Umbilical cord (tissue), 2 donors: ENCODE measurements at places on chromosomes 2 and 18. TPM values are rescaled to one million over a fixed set of nuclear protein-coding genes. Genes with fewer than 3 reads are reported as not detected.

Gene CCDC85A
- 8.4 TPM for total RNA-seq

Gene RIT2
- total RNA-seq, result not detected

Gene REEP1
- total RNA-seq, result 4.1 TPM

Gene DSC2
- total RNA-seq, result 27.7 TPM

Gene SYT4
- 1.9 TPM for total RNA-seq

Gene CROCC2
- 3.1 TPM for total RNA-seq

Gene SLC4A3
- 1.7 TPM for total RNA-seq

Gene DPYSL5
- total RNA-seq, result 0.72 TPM

Gene DAPL1
- total RNA-seq, result not detected

Gene NCK2
- 42.4 TPM for total RNA-seq

Gene CDCA7
- 2.2 TPM for total RNA-seq

Gene PPP1R1C
- total RNA-seq, result 23.4 TPM

Gene FN1
- 3,252 TPM for total RNA-seq

Gene FKBP1B
- not detected for total RNA-seq

Gene RGPD4
- 2.2 TPM for total RNA-seq

Gene INO80C
- 13.7 TPM for total RNA-seq

Gene DTNA
- total RNA-seq, result 82.8 TPM

Gene ANKRD62
- total RNA-seq, result 1.9 TPM

Gene MPP4
- 3.6 TPM for total RNA-seq

Gene OST4
- 441 TPM for total RNA-seq

Gene ANKRD30BL
- 1.7 TPM for total RNA-seq

Gene ALPI
- 2.9 TPM for total RNA-seq

Gene OTOS
- total RNA-seq, result not detected

Gene SFT2D3
- 7.0 TPM for total RNA-seq

Gene SERPINB13
- 8.7 TPM for total RNA-seq

Gene PLEKHH2
- total RNA-seq, result 79.4 TPM

Gene RBM45
- total RNA-seq, result 38.5 TPM

Gene SERPINB4
- total RNA-seq, result 4.1 TPM

Gene C2orf78
- total RNA-seq, result 1.7 TPM

Gene REG1B
- 1.4 TPM for total RNA-seq

Gene TMEM247
- total RNA-seq, result not detected

Gene EML6
- total RNA-seq, result 3.4 TPM

Gene CDH7
- total RNA-seq, result 6.5 TPM

Gene CHRNA1
- total RNA-seq, result 3.9 TPM

Gene DES
- total RNA-seq, result 2,247 TPM

Gene CPLX4
- total RNA-seq, result 2.4 TPM
